Stimulated activated CD4-positive, alpha-beta T cell treated with anti-CD3 and anti-CD28 coated beads, Interleukin-1b, Interleukin-23, amount 100 ng/mL, for 4 hours (primary cell): ENCODE measurements at places on chromosomes 3 and 15.

DNA sequence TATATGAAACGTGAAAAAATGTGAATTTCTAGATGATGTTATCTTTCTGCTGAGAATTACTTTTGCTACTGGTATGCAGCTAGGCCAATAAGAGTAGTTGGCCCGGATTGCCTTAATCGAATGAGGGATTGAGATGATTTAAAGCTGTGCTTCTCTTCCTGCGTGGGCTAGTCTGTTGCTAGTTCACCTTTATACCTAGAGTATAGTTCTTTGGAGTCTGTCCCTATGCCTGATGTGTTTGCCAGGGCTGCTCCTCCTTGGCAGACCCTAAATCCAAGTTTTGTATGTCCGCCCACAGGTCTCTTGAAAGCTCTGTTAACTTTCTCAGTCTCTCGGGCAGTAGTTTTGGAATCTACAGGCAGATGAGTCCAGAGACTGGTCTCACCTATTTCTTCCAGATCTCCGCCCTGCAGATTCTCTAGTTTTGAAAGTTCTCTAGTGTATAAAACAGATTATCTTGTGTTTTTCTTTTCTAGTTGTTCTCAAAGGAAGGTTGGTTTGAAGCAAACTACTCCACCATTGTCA is 64.9 kb downstream of the MEF2A start:
- no peak for DNase-seq

- DNase-seq: no peak
Measured at GRCh38 chr3:196332168-196332567, 6.0 kb downstream of the TM4SF19 start.

GRCh38 chr15:96324940-96325540 is 5.5 kb upstream of the NR2F2 start:
- no peak for DNase-seq

DNA sequence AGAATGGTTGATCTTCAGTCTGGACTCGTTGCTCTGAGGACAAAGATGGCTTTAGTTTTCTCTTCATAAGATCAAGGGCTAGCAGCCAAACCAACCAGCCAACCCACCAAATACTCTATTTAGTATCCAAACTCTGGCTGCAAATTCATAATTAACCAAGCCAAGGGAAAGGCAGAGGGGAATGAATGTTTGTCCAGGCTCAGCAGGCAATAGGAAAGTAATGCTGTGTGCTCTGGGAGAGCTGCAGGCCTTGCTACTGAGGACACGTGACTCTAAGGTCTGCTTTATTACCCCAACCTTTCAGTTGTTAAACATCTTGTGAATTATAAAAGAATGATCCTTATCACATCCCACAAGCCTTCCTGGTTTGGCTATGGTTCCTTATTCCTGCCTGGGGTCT is 52.3 kb upstream of the GALNT15 start:
- DNase-seq: no peak

DNA sequence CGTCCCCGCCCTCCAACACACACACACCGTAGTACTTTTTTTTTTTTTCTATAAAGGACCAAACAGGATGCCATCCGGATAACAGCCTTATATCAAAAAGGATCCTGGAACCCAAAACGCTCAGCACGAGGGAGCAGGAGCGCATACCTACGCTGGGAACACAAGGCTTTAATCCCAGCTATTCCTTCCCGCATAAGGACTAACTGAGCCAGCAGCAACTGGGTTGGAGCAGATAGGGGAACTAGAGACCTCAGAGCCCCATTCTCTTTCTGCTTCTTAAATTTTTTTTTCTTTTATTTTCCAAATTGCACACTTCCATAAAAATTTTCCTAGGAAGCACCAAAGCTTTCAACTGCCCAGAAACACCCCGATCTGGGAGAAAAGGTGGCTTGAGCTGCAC is 1.3 kb downstream of the TRANK1 start:
- DNase-seq: no peak

DNA sequence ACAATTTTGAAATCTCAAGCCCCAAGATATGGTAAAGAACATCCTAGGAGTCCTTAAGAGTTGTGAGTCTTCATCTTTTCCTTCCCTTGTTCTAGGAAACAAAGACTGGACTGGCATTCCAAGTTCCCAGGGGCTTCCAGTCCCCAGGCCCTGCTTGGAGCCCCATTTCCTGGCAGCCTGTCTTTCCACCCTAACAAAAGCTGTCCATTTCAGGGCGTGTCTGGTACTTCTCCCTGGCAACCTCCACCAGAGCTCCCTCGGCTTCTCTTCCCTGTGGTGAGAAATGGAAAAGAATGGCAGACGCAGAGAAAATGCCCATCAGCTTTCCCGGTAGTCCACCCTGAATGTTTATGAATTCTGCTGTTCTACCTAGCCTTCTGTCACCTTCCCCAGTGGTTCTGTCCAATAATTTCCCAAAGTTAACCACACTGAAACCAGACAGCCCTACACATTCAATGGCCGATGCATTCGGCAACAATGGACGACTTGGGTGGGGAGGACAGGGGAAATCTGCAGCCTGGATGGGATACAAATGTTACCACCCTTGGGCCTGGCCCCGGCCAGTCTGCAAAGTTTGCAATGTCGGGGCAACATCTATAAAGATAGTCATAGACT is 6.8 kb downstream of the RAB6B start:
- no peak for DNase-seq

DNA sequence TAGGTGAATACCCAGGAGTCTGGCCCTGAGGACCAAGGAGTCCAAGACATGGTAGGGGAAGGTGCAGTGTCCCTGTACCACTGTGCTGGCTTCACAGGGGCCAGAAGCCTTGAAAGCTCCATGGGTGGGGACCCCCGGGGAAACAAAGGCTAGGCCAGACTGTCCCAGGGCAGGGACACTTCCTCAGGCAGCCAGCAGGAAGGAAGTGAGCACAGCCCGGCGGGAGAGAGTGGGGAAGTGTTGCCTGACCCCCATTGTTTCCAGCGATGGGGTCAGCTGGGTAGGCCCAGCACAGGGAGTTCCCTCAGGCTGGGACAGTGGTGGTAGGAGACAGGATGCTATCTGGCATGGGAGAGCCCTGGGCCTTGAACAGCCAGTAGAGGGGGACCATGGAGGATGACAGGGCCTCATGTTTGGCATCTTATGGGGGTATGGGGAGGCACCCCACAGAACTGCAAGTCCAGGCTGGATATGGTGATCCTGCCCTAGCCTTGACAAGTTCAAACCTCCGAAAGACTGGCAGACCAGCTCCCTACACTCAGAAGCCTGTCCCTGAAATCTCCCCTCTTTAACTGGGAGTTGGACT is 1.2 kb upstream of the HYAL2 start:
- no peak for DNase-seq

- no peak for DNase-seq
Measured at GRCh38 chr3:10505050-10505790, at the start of gene ATP2B2. Gene ATP2B2, minus strand, starts transcription at chr3:10505586. Its CDS starts 56,043 bp downstream, at chr3:10449543.

GRCh38 chr3:9765865-9766264 is 3.9 kb downstream of the CAMK1 start:
- no peak for DNase-seq

DNA sequence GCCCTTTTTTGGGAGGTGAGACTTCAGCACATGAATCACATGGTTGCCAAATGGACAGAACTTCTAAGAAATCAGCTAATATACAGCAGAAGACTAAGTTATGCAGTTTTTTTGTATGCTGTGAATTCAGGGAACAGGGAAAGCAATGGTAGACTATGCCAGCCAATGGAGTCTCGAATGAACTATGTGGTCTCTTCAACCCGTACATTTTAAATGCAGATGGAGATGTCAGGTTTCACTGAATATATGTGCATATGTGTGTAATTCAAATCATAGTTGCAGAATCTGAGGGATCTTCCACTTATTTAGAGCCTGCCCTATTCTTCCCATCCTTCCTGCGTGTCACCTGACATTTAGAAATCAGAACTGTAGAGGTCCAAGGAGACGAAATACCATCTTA is 187.9 kb downstream of the SLCO3A1 start:
- no peak for DNase-seq

DNA sequence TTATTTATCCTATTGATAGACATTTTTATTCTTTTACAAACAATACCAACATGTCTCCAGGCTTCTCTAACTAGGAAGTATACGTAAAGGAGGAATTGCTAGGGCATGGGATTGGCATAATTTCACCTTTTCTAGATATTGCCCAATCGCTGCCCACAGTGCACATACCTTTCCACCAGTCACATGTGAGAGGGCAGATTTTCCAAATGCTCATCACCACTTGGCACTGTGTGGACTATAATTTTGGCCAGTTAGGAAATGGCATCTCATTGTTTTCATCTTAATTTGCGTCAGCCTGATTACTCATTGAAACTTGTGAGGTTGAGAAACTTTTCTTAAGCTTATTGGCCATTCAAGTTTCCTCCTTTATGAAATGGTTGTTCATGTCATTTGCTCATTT is 57.4 kb upstream of the POLR2M start:
- no peak for DNase-seq

DNA sequence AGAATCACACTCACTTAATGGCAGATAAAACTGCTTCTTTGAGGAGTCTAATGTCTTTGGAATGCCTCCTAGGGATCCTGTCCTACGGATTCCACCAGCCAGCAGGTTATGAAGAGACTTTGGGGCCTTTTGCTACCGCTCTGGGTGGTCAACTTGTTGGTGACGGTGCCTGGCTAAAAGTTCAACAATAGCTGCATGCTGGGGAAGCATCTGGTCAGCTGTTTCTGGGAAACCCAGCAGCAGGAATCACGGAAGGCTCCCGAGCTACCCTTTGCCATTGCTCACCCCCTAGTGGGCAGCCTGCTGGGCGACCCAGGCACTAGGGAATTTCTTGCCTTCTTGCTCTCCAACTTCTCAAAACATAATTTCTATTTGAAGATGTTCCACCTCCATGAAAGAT is 263.3 kb downstream of the NEK10 start:
- DNase-seq: no peak

DNA sequence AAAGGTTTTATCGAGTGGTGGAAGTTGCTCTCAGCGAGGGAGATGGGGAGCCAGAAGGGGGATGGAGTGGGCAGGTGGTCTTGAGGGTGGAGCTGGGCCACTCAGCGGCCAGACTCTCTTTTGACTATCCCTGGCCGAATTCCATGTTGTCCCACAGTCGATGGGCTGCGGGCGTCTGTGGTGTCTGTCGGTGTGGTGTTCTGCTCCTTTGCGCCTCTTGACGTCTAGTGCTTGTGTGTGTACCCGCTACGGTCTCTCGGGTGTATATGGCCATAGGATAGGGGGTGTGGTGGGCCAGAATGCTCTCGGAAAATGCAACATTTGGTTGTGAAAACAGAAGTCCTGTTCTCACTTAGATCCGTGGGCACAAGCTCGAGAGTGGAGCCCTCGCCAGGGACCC is 297.0 kb downstream of the CGGBP1 start:
- no peak for DNase-seq

DNA sequence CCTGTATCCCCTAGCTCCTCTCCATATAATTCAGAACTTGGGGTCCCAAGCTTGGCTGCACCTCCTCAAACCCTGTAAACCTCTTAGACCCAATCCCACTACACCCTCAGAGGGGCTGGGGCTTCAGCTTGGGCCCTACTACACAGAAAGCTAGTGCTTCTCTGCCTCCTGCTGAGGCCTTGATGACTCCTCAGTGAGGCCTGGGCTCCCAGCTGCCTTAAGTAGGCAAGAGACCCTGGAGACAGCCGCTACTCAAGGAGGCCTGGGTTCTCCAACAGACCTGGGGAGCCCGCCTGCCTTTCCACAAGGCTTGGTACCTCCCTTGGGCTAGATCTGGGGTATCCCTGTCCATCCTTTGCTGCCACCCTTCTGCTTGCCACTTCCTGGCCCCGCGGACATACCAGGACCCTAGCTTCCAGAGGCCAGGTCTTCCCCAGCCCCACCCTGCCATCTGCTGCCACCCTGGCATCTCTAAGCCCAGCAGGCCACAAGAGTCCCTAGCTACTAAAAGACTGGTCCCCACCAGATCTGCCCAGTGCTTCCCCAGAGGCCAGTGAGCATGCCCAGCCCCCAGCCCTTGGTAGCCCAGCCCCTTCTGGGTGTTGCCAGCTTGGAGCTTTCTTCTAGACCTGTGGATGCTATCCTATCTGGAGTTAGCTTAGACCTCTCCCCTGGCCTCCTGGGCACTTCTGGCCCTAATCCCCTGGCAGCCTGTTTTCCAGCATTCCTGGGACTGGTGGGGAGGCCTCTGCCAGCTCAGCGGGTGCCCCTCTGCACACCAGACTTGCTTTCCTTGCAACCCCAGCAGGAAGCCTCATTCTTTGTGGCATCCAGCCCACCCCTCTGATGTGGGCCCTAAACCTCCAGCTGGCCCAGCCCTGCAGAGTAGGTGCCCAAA is 13.7 kb downstream of the C15orf39 start:
- no peak for DNase-seq

DNA sequence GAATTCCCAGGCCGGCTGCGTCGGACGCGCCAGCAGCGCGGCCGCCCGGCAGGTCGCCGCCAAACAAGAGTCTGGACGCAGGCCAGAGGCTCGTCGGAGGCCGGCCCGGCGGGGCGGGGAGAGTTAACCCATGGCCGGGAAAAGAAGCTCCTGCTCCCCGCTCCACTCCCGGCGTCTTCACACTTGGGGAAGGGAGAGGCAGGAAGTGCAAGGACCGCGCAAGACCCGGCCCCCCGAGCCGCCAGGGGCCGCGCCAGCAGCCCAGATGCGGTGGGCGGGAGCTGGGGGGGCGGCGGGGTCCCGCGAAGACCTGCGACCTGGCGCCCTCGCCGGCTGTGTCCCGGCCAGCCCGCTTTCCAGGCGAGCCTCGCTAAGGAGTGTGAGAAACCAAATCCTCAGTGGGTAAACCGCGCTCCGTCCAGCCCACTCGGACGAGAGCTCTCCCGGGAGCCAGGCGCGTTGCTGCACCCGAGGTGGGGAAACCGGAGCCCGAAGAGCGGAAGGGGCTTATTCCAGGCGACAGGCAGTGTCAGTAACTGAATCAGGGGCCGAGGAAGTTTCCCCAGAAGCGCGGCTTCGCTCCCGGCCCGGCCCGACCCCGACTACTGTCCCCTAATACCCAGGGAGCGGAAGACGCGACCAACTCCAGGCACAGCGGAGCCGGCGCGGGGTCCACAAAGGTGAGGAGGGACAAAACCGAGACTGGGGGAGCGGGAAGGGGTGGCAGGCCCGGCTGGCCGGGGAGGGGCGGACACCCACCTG is 721 bp downstream of the ADAMTS7 start:
- no peak for DNase-seq

GRCh38 chr15:70401709-70402108 is 304.0 kb upstream of the TLE3 start:
- no peak for DNase-seq
